ENCODE measurements at places on chromosomes 1 and 21. TPM values are rescaled to one million over a fixed set of nuclear protein-coding genes. Genes with fewer than 3 reads are reported as not detected.

Gene RUNX1
- total RNA-seq: 3.8 TPM

DNA sequence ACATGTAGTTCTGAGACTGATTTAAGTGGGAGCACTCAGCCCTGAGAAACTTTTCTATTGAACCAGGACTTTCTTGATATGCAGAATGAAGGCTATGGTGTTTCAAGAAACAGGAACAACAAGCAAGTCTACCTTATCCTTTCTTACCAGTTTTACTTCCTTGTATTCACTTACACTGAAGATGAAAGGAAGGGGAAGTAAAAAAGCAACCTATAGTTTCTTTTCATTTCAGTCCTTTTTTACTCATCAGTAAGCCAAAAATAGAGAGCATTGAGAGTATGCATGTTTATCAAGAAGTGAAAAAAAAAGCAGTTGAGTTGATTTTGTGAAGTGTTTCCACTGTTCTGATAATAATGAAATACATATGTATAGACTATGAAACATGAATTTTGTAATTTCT lies 1010.3 kb downstream of the AMY1C start:
- DNase-seq: no peak

Gene SPRR2A
- not detected for total RNA-seq

Gene LORICRIN
- not detected for total RNA-seq

GRCh38 chr21:37562920-37563640 lies 196.5 kb downstream of the DYRK1A start:
- no peak for DNase-seq
